AG09309 (cell line): ENCODE measurements at places on chromosomes 2 and 18.

- no peak for DNase-seq
Observed at GRCh38 chr2:148848146-148848545, 26.9 kb upstream of the KIF5C start.

DNA sequence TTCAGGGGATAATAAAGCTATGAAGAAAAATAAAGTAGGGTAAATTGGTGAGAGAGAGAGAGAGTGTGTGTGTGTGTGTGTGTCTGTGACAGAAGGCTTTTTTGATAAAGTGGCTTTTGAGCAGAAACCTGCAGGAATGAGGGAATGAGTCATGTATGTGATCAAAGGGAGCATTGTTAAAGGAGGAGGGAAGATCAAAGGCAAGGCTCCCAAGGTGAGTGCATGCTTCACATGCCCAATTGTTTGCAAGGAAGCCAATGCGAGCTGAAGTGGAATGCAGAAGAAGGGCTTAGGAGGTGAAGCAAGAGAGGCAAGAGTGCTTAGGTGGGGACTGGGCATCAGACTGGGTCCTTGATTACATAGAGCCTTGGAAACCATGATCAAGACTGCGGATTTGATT lies 96.8 kb downstream of the DNAH6 start:
- DNase-seq, result no peak

- DNase-seq, result no peak
Observed at GRCh38 chr2:82690757-82691411, 1768.2 kb downstream of the SUCLG1 start.

- no peak for DNase-seq
Observed at GRCh38 chr2:131584380-131584779, 56.7 kb downstream of the CCDC74A start.

GRCh38 chr2:189086250-189086649 lies 93.3 kb downstream of the COL5A2 start:
- no peak for DNase-seq

GRCh38 chr2:218635719-218636118 lies 23.7 kb downstream of the ZNF142 start:
- DNase-seq, result no peak

DNA sequence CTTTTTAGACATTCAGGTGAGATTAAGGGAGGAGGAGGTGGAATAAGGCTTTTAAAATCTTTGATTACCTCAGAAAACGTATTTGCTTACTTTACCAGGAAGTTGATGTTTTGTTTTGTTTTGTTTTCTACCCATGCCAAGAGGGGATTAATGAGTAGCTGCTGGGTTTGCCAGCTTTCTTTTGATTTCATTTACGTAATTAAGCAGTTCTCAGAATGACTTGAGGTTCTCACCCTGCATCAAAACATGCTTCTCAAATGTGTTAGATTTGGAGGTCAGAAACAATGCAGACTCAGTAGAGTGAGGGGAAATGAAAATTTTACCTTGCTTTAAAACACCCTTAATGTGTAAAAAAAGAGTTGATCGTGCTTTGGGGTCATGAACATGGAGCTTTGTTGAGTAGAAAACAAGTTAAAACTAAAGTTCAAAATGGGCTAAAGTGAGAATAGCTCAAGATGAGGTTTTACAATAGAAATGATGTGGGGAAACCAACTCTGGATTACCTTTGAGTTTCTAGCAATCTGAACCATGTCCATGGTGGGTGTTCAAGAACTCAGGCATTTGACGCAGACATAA lies 217.1 kb upstream of the EPAS1 start:
- DNase-seq, result no peak

GRCh38 chr18:8937160-8938094 lies 165.1 kb upstream of the NDUFV2 start:
- DNase-seq, result no peak

DNA sequence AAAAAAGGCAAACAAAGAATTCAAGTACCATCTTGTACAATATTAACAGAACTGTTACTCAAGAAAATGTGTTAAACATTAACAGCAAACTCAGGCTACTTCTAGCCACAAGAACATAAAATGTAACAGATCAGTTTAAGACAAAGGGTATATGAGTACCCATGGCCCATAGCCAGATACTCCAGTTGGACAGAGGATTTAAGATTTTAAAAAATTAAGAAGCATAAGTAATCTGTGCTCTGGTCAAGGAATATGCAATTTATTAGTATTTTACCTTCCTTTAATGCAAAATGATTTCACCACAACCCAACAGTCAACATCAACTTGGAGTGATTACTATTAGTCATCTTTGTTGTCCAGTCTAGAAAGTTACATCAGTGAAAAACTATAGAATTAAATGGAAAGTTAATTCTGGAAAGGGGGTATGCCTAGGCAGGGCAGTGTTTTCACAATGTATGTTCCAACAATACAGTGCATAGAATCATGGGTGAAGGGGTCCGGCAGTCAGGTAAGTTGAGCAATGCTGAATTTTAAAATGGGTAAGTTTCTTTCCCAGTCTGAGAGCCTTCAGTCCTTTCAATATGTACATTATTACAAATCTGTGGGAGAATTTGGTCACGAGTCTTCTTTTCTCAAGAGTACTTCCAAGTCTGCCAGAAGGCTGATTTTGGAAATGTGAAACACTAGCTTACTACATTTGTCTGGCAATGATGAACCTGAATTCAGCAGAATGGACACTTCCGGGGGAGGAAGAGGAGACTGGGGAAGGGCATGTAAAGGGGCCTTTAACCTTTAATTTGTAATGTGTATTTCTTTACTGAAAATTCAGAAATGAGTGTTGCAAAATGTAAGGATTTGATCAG lies 34.5 kb downstream of the SFT2D3 start:
- no peak for DNase-seq

DNA sequence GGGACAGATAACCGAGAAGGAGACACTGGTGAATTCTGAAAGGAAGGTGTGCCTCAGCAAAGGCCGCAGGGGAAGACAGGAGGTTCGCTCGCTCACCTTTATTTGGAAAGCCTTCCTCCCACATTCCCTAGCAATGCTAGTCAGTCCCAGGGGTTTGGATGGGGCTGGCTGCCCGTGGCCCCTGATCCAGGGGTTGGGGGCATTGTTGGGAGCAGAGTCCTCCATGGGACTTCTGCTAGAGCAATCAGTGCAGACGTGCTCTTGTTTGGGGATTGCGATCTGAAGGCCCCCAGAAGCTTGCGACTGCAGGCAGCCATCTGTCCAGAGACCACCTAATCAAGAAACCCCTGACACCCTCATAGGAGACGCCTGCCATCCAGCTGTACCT lies 6.0 kb upstream of the CYP27C1 start:
- DNase-seq, result no peak

GRCh38 chr2:201984800-201985525 lies 48.7 kb upstream of the FZD7 start:
- DNase-seq, result no peak

GRCh38 chr2:236167297-236168109 lies 683 bp downstream of the GBX2 start:
- DNase-seq, result no peak

GRCh38 chr2:175154661-175155082 lies 13.3 kb downstream of the ATF2 start:
- DNase-seq, result no peak

GRCh38 chr2:210190345-210190744 lies 19.1 kb upstream of the KANSL1L start:
- DNase-seq, result no peak

GRCh38 chr2:149815941-149816340 lies 228.4 kb upstream of the MMADHC start:
- DNase-seq, result no peak

DNA sequence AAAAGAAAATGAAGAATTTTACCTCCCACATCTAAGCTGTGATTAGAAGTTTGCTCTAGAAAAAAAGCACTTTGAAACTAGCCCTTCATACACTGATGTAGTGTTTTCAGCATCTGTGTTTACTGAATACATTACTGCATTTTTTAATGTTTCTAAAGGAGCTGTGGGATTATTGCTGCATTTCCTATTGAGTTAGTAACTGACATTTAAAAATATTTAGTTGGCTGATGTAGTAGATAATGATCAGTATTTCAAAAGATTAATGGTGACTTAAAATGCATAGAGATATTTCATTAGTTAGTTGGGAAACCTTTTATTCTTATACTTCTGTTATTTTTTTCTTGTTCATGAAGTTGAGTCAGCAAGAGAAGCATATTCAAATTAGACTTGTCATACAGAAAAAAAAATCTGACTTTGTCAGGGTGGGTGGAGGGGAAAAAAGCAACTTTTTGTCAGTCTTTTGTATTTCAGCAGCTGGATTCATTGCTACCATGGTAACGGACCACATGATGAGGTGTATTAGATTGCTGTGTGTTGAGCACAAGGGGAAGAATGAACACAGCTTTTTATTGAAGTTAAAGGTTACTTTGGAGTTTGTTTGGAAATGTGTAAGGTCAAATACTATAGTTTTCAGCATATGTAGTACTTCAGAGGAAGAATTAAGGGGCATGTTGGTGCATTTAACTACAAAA lies at the start of gene DTNA:
Gene DTNA, plus strand, starts transcription at position 549 of the 692 bp plus-strand sequence. CDS start 45,679 bp downstream, outside the sequence.
- DNase-seq, result peak; percentile 92

DNA sequence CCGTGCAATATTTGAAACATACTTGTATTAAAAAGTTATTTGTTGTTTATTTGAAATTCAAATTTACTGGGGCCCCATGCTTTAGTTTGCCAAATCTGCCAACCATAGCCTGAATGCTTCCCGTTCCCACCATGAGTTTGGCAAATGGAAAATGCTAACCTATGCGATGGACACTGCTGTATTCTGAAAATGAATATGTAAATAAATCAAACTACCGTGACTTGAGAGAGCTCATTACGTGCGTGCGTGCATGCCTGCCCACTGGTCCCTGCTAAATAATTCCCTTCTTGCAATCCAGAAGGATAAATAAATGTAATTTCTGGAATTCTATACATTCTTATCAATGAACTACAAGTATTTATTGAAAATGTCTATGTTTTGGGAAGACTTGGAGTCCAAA lies 3.2 kb downstream of the BOD1L2 start:
- DNase-seq, result no peak

DNA sequence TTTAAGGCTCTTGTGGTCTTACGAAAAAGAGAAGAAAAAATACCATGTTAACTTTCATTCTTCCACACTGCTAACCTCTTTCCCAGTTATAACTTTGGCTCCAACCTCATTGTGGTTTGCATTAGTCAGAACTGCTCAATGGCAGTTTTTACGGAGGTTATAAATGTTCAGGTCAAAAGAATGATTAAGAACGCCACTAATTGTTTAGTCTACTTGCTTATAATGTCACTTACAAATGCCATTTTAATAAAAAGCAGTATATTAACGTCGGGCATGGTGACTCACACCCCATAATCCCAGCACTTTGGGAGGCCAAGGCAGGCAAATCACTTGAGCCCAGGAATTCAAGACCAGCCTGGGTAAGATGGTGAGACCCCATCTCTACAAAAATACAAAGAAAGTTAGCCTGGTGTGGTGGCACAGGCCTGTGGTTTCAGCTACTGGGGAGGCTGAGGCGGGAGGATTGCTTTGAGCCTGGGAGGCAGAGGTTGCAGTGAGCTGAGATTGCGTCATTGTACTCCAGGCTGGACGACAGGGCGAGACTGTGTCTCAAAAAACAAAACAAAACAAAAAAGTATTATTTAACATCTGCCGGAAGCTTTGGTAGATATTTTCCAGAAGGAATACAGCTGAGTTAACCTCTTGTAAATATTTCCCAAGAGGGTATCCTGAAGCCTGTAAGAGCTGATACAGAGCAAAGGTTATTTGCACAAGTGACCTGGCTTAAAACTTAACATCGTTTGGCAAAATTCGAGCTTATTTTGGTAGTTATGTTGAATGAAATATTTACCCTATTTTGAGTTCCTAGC lies 5.1 kb downstream of the AGPS start:
- DNase-seq, result peak; percentile 90

- no peak for DNase-seq
Observed at GRCh38 chr2:225074366-225074765, 32.1 kb upstream of the DOCK10 start.
